ENCODE measurements at places on chromosomes 6 and 20.

DNA sequence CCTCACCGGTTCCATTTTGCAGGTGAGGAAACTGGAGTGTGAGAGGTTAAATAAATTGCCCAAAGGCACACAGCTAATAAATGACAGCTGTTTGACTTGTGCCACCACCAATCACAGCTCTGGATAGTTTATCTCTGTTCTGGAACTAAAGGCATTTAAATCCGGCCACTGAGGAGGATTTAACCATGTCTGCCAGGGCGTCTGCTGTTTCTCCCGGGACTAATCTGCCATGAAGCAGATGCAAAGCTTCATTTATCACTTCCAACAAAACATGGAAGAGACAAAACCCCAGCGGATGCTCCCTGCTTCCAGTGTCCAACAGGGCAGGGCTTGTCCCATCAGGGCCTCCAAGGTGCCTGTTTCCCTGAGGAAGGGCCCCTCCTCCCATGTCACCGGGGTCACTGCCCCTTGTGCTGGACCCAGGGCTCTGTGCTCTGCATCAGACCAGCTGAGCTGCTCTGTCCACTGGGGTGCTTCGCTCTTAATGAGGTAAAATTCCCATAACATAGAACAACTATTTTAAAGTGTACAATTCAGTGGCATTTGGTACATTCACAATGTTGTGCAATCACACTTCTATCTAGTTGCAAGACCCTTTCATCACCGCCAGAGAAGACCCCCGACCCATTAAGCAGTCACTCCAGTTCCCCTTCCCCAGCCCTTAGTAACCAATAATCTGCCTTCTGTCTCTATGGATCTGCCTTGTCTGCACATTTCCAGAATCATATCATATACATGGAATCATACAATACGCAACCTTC is 244.3 kb downstream of the PTPRT start:
- DNase-seq = no peak

DNA sequence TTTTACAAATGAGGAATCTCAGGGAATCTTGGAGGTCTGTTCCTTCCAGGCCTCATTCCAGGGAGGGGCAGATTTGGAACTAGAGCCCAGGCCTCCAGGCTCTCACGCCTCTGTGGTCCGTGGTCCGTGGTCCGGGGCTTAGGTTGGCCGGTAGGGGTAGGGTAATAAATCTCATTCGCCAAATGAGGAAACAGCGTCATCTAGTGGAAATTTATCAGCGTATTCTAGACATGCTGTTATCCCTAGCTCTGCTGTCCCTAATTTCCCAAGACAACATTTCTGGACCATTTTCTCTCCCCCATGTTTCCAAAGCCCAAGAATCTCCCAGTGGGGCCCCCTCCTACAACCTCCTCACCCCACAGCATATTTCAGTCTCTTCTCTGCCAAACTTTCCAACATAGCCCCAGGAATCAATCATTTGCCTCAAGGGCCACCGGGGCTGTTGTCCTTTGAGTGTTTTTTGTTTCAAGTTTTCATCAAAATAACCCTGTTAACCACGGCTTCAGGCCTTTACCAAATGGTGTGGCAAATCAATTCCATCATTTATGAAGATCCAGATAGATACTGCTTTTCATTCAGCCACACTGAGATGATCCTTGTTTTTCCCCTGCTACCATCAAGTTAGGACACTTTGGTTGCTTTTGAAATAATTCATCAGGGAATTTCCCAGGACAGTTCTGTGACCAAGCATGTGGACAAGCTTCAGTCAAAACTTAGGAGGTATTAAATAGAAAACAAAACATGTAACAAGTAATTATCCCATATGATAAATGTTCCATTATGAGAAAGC is 126.8 kb downstream of the ALDH8A1 start:
- no peak for DNase-seq

DNA sequence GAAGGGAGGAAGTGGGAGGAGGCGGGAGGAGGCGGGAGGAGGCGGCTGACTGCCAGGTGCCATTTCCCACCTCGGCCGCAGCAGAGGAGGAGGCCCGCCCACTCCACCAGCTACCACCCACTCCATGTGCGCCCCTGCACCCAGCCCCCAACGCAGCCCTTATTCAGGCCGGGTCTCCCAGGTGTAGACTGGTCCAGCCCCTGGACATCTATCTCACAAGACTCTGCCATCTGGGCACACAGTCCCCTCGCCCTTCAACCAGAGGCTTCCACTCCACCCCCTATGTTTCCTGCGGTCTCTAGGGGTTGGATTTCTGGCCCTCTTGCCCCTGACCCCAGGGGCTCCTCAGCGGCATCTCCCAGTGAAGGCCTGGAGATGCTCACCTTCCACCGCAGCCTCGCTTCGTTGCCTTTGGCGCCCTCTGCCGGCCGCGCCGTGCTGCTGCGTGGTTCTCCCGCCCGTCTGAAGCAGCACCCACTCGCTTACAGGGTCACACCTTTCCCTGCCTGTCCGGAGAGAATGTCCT is 32.6 kb upstream of the FAM83D start:
- peak; percentile 67 for DNase-seq

- no peak for DNase-seq
Measured at GRCh38 chr6:38724343-38724742, 9.2 kb downstream of the DNAH8 start.

GRCh38 chr6:165605901-165606739 is 56.9 kb downstream of the PDE10A start:
- DNase-seq = no peak

DNA sequence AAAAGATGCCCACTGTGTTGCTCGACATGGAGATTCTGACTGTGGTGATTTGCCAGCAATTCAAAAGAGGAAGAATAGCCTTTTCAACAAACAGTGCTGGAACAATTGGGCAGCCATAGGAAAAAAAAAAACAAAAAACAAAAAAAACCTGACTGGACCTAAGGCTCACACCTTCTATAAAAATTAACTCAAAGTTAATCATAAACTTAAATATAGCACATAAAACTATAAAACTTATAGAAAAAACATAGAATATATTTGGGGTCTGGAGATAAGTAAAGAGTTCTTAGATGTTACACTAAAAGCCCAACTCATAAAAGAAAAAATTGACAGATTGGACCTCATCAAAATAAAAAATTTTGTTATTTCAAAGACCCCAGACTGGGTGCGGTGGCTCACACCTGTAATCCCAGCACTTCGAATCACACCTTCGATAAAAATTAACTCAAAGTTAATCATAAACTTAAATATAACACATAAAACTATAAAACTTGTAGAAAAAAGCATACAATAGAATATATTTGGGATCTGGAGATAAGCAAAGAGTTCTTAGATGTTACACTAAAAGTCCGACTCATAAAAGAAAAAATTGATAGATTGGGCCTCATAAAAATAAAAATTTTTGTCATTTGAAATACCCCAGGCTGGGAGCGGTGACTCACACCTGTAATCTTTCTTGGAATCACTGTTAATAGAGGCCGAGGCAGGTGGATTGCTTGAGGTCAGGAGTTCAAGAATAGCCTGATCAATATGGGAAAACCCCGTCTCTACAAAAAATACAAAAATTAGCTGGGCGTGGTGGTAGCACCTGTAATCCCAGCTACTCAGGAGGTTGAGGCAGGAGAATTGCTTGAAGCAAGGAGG is 115.6 kb upstream of the FAM83B start:
- no peak for DNase-seq

GRCh38 chr6:141675957-141676356 is 456.8 kb upstream of the GJE1 start:
- no peak for DNase-seq

DNA sequence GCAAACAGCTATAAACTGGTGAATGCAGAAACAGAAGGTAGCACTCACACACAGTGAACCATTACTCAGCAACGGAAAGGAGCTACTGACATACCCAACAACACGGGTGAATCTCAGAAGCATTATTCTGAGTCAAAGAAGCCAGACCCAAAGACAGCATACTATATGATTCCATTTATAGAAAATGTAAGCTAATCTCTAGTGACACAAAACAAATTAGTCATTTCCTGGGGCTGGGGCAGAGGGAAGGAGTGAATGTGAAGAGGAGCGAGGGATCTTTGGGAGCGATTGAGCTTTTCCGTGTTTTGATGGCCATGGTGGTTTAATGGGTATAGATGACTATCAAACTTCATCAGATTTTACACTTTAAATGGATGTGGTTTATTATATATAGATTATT is 614.6 kb downstream of the DHX35 start:
- DNase-seq = no peak

- DNase-seq = no peak
Measured at GRCh38 chr6:160421854-160422253, 73.7 kb downstream of the SLC22A3 start.

- no peak for DNase-seq
Measured at GRCh38 chr20:21518292-21518991, 4.6 kb upstream of the NKX2-2 start.

DNA sequence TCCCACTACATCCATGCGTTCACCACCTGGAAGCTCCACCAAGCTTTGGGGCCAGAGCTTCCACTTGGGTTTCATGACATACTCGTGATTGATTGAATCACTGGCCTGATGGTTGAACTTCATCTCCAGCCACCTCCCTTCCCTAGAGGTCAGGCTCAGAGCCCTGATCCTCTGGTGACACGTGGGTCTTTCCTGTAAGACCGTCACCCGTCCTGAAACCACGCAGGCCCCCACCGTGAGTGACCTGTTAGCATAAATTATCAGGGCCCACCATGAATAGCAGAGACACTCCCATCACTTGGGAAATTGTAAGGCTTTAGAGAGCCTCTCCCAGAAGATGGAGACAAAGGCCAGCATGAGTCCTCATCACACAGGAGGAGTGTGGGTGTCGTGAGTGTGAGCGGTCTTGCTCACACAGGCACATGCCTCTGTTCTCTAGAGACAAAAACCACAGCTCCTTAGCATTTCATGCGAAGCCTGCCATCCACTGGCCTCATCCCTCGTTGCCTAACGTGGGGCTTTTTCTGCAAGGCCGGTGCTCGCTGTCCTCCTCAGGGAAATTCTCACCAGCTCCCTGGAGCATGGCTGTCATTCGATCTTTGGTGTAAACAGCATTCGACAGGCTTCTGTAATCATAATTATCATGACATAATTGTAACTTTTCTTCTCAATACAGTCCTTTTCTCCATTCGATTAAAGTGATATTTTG is 65.1 kb upstream of the DUSP22 start:
- DNase-seq = no peak

GRCh38 chr6:131213501-131213990 is 78.3 kb downstream of the AKAP7 start:
- DNase-seq = no peak

DNA sequence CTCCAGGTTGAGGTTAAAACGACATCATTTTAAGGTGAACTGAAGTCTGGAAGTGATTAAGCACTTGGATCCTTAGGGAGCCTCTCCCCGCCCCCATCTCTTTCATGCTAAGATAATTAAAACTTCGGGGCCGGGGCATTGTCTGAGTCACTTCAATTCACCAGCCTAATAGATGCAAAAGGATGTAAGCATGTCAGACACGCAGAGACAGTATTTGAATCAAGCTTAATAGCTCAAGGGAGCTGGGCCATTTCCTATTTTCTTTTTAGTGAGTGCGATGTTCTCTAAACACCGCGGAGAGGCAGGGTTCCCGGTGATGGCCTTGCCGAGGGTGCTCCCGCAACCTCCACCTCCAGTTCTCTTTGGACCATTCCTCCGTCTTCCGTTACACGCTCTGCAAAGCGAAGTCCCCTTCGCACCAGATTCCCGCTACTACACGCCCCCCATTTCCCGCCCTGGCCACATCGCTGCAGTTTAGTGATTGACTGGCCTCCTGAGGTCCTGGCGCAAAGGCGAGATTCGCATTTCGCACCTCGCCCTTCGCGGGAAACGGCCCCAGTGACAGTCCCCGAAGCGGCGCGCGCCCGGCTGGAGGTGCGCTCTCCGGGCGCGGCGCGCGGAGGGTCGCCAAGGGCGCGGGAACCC is 516 bp upstream of the IRF4 start:
- no peak for DNase-seq

DNA sequence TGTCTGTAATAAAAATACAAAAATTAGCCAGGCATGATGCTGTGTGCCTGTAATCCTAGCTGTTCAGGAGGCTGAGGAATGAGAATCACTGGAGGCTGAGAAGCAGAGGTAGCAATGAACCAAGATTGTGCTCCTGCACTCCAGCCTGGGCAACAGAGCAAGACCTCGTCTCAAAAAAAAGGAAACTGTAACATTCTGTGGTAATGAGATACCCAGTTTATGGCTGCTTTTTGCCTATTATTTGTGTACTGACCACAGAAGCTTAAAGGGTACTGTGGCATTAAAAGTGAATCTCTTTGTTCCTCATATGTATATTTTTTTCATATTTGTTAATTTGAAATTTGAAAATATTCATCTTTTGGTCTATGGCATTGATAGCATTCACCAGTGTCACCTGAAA is 185.4 kb downstream of the UST start:
- DNase-seq = no peak

- no peak for DNase-seq
Measured at GRCh38 chr6:87197547-87197946, 42.2 kb downstream of the ZNF292 start.

- no peak for DNase-seq
Measured at GRCh38 chr6:120141601-120142000, 792.0 kb upstream of the MAN1A1 start.

- DNase-seq = no peak
Measured at GRCh38 chr6:159086033-159086618, 41.3 kb upstream of the TAGAP start.

GRCh38 chr6:89729818-89730217 is 89.8 kb downstream of the MDN1 start:
- DNase-seq = no peak

DNA sequence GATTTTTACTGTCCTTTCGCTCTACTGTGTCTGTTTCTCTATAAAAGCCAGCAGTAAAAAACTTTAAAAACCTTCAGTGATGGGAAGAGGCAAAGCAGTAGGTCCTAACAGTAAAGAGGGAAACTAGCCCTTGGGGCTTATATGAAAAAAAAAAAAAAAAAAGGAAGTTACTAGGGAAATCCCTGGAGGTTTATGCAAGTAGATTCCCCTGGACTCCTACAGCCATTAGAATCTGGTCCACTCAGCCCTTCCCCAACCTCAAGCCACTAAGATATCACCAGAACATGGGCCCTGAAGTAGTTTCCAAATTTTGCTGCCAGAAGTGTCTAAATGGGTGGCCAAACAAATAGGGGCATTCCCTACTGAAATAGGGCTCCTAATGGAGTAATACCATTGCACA is 70.5 kb upstream of the HINT3 start:
- DNase-seq = no peak

DNA sequence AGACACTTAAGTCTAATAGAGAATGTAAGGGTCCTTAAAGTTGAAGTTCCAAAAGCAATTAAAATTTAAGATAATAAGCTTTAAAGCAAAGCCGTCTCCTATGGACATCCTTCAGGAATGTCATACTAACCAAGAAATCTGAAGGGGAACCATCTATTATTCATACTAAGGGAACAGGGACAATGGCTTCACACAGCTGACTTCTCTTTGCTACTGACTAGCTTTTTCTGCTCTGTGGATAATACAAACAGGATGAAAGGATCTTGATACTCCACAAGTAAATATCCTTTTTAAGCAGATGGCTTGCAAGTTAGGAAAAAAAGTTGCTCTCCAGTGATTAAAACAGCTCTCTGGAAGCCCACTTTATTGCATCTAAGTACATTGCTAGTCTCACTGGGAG is 178.6 kb downstream of the BACH2 start:
- no peak for DNase-seq

Data from stimulated activated CD8-positive, alpha-beta memory T cell treated with anti-CD3 and anti-CD28 coated beads, Interleukin-12 subunit alpha, Interleukin-12 subunit beta, amount 100 ng/mL, for 4 hours (primary cell).